ENCODE measurements at places on chromosomes 6 and 20.

DNA sequence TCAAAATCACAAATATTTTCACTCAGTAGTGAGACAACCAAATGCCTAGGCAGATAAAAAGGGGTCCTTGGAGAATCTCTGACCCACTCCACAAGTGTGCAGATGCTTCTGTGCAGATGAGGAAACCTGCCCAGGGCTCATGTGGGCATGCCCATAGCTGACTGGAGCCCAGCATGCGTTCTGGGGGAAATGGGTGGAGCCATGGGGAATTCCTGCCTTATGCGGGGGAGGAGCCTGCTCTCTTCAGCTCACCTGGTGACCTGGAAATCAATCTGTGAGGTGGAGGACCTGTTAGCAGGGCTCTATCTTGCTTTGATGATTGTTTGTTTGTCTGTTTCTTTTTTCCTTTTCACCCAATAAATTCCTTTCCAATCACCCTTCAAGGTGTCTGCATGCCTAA lies 23.4 kb upstream of the PLN start:
- peak; percentile 12 for DNase-seq

- DNase-seq: no peak
Observed at GRCh38 chr20:33630507-33630906, 31.6 kb upstream of the C20orf144 start.

GRCh38 chr20:47244451-47244850 lies 112.0 kb downstream of the ZMYND8 start:
- DNase-seq: no peak

- DNase-seq: peak; percentile 94
Observed at GRCh38 chr6:29965873-29966601, 23.7 kb downstream of the HLA-A start.

DNA sequence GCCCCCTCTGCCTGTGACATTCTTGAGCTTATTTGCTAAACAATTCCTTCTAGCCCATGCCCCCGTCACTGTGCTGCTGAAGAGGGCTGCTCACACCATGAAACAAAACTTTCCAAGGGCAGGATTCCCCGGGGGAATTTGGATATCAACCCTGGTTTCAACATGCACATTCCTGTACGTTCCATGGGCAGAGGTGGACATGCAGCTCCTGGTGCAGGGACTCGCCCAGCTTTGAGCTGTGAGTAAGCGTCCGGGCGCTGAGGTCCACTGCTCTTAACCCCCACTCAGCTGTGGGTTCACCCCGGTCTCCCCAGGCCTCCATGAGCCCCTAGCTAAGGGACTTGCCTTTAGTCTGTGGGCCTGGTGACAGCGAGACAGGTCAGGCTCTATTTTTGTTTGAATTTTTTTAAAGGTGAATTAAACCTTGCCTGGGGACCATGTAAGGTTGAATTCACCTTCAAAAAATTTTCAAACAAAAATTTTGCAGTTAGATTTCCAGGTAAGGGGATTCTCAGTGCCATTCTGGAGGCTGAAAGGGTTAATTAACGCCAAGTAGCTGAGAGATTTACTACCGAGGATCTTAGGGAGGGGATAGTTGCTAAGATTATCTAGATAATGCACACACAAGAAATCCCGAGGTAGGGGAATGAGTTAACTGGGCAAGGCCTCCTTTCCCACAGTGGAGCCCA lies 70.3 kb upstream of the SLC22A23 start:
- peak; percentile 51 for DNase-seq

GRCh38 chr20:21505810-21506530 lies 7.9 kb downstream of the NKX2-2 start:
- DNase-seq: peak; percentile 51

DNA sequence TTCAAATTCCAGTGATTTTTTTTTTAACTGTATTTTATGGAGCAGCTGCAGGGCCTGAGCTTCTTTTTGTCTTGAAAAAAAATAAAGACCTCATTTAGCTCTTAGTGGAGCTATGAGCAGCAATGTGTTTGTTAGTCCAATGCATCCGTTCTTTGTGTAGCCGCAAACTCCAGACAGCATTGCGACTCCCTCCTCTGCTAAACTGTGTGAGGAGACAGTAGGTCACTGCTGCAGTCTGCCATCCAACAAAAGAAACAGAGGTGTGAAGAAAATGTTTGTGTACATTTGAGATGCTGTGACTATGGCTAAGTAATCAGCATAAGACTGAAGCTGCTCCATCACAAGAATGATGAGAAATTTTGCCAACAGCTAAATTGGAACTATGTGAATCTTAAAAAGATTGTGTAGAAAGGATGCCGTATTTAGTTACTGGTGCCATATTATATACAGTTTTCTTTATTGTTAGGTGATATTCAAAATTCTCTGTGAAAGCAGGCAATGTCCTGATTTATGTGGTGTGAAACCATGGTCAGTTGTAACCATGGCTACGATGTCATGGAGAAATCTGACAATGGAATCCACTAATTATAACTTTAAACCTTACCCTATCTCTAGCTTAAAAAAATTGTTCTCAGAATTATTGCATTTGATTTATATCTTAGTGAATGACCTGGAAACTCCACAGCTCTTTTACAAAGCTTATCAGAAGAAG lies 428.8 kb upstream of the EPHA7 start:
- DNase-seq: no peak

- no peak for DNase-seq
Observed at GRCh38 chr6:53342217-53342616, 6.5 kb downstream of the ELOVL5 start.

DNA sequence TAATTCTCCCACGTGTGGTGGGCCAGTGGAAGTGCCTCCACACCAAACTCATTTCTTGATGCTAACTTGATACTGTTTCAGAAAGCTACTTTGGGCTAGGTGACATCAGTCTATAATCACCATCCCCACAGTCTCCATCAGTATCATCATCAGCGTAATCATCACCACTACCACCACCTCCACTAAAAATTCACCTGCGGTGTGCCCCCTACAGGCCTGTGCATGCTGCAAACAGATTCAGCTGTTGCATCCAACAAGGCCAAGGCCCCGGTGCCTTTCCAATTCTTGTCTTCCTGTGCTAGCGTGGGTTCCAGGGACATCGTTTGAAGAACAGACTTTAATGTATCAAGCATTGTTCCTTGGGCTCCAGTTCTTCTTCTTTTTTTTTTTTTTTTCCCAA lies 201.3 kb upstream of the EXOC2 start:
- no peak for DNase-seq

DNA sequence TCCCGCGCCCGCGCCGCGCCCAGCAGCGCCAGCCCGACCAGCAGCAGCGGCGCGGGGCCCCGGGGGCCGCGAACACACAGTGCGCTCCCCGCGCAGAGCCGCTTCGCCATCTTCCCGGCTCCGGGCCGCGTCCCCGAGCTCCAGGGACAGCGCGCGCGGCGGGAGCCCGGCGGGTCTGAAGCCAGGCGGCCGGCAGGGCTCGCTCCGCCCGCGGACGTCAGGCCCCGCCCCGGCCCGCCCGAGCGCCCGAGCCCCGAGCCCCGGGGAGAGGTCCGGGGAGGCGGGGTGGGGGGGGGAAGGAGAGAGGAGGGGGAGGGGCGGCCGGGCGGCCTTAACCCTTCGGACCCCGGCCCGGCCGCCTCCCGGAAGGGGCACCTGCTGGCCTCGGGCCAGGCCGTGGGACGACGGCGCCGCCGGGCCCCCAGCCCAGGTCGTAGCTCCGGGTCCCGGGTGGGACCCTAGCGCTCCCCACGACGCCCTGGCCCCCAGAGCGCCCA lies at the start of gene LAMA5:
LAMA5 (minus strand) TSS at position 177 of the 497 bp plus-strand sequence; CDS start at position 110, 67 bp downstream.
- peak; percentile 64 for DNase-seq

GRCh38 chr20:48597521-48598302 lies 230.1 kb downstream of the PREX1 start:
- DNase-seq: no peak

DNA sequence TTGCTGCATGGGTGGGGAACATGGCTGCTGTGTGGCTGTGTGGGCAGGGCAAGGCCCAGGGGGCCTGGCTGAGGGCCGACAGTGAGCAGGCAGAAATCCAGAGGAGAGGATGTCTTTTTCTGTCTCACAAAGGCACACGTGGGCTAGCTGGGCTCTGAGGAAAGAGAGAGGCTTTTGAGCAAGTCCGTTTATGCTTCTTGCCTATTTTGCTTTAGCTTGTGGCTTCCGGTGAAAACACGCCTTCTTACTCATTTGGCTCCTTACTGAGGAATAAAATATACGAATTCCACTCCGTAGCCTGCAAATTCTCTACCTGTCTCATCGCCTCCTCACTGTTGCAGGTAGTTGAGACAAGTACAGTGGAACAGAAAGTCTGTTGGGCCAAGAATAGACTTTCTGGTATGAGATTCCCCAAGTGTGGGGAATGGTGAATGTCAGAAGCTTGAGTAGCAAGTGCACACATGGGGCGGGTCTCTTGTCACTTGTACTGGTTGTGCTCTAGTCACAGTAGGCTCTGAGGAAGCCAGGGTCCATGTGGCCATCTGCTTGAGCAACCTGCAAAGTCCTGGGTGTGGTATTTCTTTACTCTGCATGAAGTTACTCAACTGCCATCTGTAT lies 28.4 kb downstream of the WRNIP1 start:
- no peak for DNase-seq

- DNase-seq: no peak
Observed at GRCh38 chr6:159754959-159755914, 6.6 kb upstream of the ACAT2 start.

DNA sequence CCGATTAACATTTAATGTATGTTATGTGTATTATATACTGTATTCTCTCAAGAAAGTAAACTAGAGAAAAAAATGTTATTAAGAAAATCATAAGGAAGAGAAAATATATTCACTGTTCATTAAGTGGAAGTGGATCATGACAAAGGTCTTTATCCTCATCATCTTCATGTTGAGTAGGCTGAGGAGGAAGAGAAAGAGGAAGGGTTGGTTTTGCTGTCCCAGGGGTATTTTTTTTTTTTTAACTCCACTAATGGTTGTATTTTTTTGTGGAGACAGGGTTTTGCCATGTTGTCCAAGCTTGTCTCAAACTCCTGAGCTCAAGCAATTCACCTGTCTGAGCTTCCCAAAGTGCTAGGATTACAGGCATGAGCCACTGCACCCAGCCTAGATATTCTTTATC lies 11.0 kb downstream of the ECT2L start:
- no peak for DNase-seq

- DNase-seq: no peak
Observed at GRCh38 chr6:137810554-137811120, 56.4 kb upstream of the TNFAIP3 start.

- peak; percentile 76 for DNase-seq
Observed at GRCh38 chr6:32622545-32623401, 14.4 kb upstream of the HLA-DQA1 start.

DNA sequence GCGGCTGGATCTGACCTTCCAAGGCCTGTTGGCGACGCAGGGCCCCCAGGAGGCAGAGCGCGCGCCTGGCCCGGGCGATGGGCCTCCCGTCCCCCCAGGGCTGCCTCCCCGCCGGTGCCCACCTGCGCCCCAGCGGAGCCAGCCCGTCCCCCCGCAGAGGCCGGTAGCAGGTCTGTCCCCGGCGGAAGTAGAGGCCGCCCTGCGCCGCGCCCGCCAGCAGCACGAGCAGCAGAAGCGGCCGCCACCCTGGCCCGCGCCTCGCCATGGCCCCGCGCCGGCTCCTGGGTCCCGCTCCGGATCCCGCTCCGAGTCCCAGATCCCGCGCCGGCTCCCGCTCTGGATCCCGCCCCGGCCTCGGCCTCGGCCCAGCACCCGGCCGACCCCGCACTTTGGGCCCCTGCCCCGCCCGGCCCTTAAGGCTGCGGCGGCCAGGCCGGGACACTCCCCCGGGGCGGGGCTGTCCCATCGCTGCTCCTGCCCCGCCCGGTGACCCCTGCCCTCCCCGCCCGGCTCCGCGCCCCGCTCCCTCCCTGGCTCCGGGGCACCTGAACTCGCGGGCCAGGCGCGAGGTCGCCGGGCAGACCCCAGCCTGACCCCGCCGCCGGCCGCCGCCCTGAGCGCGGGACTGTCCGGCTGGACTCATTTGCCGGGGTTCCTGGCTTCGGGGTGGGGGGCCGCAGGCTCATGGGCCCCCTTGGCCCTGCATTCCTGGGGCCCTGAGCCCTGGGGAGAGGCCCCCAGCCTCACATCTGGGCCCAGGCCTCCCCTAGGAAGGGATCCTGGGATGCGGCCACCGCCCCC lies at the start of gene CTSZ:
CTSZ (minus strand) TSS at position 391 of the 801 bp plus-strand sequence; CDS start at position 265, 126 bp downstream.
- DNase-seq: peak; percentile 68

GRCh38 chr20:2402271-2402980 lies 21.7 kb downstream of the TGM6 start:
- DNase-seq: peak; percentile 53

DNA sequence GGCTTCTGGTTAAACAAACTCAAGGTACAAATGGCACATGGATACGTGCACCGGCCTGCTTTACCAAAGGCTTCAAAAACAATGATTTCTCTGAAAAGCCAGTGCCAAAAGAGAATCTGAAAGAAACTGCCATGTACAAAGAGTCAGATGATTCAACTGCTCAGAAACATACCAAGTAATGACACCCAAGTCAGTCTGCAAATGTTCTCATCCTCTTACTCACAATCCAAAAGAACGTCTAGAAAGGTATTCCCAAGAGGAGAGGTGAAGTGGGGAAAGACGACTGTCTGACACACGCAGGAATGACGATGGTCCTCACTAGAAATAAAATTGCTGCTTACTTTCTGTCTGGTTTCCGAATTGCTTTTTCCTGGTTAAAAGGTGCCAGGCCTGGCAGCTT lies 52.9 kb downstream of the NFATC2 start:
- DNase-seq: peak; percentile 13

DNA sequence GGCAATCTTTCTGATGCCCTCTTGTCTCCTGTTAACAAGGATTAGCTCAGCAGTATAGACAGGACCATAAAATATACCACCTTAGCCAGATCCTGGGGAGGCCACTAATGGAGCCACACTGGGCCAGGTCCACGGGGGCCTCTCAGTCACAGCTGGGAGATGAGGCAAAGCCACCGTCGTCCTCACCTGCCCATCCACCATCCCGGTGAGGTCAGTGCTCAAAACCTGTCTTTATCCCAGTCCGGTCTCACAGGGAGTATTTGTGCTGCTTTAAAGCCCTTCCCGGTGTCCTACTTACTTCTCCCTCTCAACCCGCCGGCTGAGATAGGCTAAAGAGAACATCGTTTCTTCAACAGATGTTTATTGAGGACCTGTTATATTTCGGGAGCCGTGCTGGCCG lies 104.3 kb downstream of the EDN3 start:
- DNase-seq: no peak

DNA sequence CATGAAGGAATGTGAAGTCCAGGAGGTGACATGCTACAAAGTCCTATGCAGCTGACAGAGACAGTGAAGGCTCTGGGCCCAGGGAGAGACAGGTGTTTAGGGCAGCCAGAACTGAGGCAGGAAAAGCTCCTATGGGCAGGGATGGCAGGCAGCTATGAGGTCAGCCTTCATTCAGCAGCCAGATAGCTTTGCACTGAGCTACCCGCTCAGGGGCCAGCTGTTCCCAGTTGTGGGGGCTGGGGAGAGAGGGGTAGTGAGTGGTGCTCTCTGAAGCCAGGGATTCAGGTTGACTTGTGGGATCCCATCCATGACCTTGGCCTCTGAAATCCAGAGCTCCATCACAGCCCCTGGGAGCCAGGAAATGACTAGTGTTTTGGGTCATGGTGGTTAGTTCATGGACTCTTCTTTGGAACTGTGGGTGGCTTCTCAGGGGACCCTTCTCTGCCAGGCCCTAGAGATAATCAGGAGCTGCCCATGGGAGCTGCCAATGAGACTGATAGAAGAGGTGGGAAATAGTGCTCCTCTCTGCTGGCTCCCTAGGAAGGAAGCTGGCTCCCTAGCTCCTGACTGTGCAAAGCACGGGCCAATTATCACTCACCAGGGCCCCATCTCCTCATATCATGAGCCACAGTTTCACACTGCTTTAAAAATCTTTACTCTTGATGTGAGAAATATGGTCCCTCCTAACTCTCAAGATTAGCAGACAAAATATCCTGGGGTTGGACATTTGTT lies 127.7 kb downstream of the VEGFA start:
- peak; percentile 31 for DNase-seq

- no peak for DNase-seq
Observed at GRCh38 chr20:11153819-11154218, 480.0 kb upstream of the JAG1 start.

GRCh38 chr20:17530716-17531664 lies at the start of gene BFSP1:
Gene BFSP1 (minus strand): TSS chr20:17531379. CDS start chr20:17531329, 50 bp downstream.
- DNase-seq: peak; percentile 64
